Mucosa of gallbladder (tissue), 1 donor: ENCODE measurements at places on chromosomes 12 and 14. TPM values are rescaled to one million over a fixed set of nuclear protein-coding genes. Genes with fewer than 3 reads are reported as not detected.

GRCh38 chr14:102565331-102565887, 27.0 kb upstream of the RCOR1 start:
- no peak for DNase-seq

- DNase-seq: no peak
These were observed 36.1 kb upstream of the PRB2 start for GRCh38 chr12:11431486-11431885.

GRCh38 chr12:66648033-66648735, 30.7 kb downstream of the GRIP1 start:
- DNase-seq: no peak

SLCO1B1 gene
- total RNA-seq: 0.12 TPM
